ENCODE measurements at places on chromosomes 7 and 10. TPM values are rescaled to one million over a fixed set of nuclear protein-coding genes. Genes with fewer than 3 reads are reported as not detected.

GRCh38 chr10:23046027-23046426, 49.4 kb upstream of the MSRB2 start:
- H3K27ac ChIP-seq: no peak overlapping the region
- no peaks in the 10 kb centered on the region for H3K27me3 ChIP-seq
- no peaks in the 10 kb centered on the region for H3K4me1 ChIP-seq

DNA sequence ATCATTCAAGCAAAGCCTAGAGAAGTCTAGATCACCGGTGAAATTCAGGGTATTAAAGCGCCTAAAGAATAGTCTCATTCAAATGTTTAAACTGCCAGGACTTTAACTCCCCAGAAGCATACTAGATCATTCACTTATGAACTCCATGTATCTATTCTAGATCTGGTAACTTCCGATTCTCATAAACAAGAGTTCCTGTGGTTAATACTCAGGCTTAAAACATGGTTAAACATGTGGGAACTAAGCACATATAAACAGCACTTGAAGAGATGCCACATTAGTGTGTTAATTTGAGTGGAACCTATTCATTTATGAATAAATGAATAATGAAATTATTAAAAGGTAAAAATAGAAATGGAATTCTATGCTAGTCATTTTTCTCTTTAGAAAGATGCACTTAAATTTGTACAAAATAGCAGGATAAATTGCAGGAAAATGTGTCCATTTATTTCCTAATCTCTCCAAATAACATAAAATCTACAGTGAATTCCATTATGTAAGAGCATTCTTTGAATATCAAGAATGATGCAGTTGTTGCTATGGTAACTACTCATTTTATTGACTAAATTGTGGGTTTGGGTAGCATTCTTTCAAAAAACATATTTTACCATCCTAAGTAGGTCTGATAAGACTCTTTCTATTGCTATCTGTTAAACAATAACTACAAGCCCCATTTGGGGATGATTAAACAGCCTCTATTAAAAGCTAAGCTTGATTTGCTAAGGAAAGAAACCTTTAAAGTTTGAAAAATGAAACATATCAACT, 147.6 kb upstream of the TMEM168 start:
- no peak overlapping the region for H3K27ac ChIP-seq
- H3K4me1 ChIP-seq: peaks cover 17% of the 10 kb centered on the region

- H3K27me3 ChIP-seq: no peaks in the 10 kb centered on the region
- H3K36me3 ChIP-seq: no peaks in the 10 kb centered on the region
- peaks cover under 1% of the 10 kb centered on the region for H3K4me1 ChIP-seq
- H3K27ac ChIP-seq: no peak overlapping the region
Measured at GRCh38 chr10:98472196-98472595, 25.5 kb upstream of the HPS1 start.

The ASB15 gene
- total RNA-seq: 12.7 TPM

The SEMA3E gene
- total RNA-seq: 0.41 TPM

GRCh38 chr7:143284591-143285469, at the start of gene TMEM139:
TSS of gene TMEM139 (plus strand) at chr7:143284958. CDS start at chr7:143285958, 1,000 bp downstream.
- H3K4me1 ChIP-seq: peaks cover 11% of the 10 kb centered on the region
- H3K27me3 ChIP-seq: no peaks in the 10 kb centered on the region
- H3K27ac ChIP-seq: no peak within 1 kb of the TSS

GRCh38 chr10:50291261-50291850, 40.0 kb upstream of the ASAH2 start:
- DNase-seq: no peak
- H3K4me1 ChIP-seq: no peaks in the 10 kb centered on the region
- no peaks in the 10 kb centered on the region for H3K27me3 ChIP-seq
- no peak overlapping the region for H3K27ac ChIP-seq
- no peaks in the 10 kb centered on the region for H3K36me3 ChIP-seq

GRCh38 chr7:116265881-116266280, 55.5 kb downstream of the TES start:
- no peak overlapping the region for H3K27ac ChIP-seq
- H3K4me3 ChIP-seq: no peak overlapping the region
- H3K36me3 ChIP-seq: no peaks in the 10 kb centered on the region
- DNase-seq: no peak
- H3K4me1 ChIP-seq: peaks cover 2% of the 10 kb centered on the region
- H3K27me3 ChIP-seq: no peaks in the 10 kb centered on the region

- no peak overlapping the region for H3K4me3 ChIP-seq
- H3K36me3 ChIP-seq: no peaks in the 10 kb centered on the region
- H3K4me1 ChIP-seq: peaks cover 5% of the 10 kb centered on the region
- DNase-seq: no peak
Measured at GRCh38 chr7:80153446-80153845, 18.8 kb downstream of the GNAI1 start.

DNA sequence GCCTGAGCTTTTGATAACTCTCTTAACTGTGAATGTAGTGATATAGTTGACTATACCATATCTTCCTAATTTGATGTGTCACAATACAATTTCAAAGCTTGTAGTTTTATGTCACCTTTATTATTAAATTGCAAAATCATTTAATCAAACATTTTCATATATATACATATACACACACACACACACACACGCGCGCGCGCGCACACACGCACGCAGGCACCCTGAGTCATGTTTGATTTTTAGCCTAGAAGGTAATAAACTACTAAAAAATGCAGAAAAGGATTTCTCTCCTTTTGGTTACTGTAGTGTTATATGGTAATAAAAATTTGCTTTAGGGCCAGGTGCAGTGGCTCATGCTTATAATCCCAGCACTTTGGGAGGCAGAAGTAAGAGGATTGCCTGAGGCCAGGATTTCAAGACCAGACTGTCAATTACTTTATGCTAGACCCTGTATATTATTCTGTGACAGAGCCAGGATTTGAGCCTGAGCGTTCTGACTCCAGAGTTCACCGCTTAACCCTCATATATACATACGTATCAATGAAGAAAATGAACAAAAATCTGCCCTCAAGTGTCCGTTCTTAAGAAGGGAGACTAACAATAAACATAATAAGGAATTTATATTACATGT, 89.6 kb downstream of the PODXL start:
- peaks cover 5% of the 10 kb centered on the region for H3K36me3 ChIP-seq
- no peaks in the 10 kb centered on the region for H3K4me1 ChIP-seq
- no peak overlapping the region for H3K27ac ChIP-seq
- no peaks in the 10 kb centered on the region for H3K27me3 ChIP-seq
- no peak overlapping the region for H3K4me3 ChIP-seq
- DNase-seq: no peak

GRCh38 chr7:128783143-128783861, 7.7 kb upstream of the OPN1SW start:
- no peak overlapping the region for H3K27ac ChIP-seq
- no peaks in the 10 kb centered on the region for H3K4me1 ChIP-seq
- no peaks in the 10 kb centered on the region for H3K27me3 ChIP-seq

DNA sequence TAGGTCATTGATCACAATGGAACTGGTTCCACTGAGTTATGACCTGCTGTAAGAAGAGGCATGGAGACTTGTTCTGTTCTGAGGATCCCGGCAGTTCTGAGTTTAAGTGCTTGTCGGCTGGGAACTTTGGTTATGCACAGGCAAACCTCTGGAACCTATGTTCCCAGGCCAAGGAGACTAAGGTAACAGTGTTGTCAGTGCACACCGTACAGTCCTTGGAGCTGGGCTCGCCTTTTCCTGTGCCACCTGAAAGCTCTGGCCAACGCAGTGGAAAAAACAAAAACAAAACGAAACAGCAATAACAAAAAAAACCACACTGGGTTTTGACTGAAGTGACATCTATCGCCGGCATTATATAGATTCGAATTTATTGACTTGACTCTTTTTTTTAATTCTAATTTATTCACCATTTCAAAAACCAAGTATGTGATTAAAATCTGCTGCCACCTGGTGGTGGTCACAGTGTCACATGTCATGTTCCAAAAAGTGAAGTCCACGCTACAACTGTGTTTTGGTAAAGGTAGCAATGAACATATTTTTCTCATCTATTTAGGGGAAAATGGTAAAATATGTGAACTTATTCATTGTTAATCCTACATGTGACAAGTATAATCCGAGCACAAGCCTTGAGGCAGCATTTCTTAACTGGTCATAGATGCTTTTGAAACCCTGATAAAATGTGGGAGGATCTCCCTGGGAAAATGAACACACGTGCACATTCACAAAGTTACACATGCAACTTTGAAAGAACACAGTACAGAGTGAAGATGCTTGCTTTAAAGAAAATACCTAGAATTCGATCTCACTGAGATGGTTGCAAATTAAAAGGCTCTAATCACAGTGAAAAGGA, 113.8 kb upstream of the PPP2R2D start:
- H3K27ac ChIP-seq: no peak overlapping the region
- H3K4me1 ChIP-seq: no peaks in the 10 kb centered on the region
- no peak for DNase-seq
- no peak overlapping the region for H3K4me3 ChIP-seq

GRCh38 chr10:105751688-105752087, 1110.6 kb downstream of the SORCS3 start:
- no peaks in the 10 kb centered on the region for H3K4me1 ChIP-seq
- H3K27me3 ChIP-seq: no peaks in the 10 kb centered on the region
- H3K36me3 ChIP-seq: no peaks in the 10 kb centered on the region
- H3K4me3 ChIP-seq: no peak overlapping the region

The CDC14C gene
- not detected for total RNA-seq

DNA sequence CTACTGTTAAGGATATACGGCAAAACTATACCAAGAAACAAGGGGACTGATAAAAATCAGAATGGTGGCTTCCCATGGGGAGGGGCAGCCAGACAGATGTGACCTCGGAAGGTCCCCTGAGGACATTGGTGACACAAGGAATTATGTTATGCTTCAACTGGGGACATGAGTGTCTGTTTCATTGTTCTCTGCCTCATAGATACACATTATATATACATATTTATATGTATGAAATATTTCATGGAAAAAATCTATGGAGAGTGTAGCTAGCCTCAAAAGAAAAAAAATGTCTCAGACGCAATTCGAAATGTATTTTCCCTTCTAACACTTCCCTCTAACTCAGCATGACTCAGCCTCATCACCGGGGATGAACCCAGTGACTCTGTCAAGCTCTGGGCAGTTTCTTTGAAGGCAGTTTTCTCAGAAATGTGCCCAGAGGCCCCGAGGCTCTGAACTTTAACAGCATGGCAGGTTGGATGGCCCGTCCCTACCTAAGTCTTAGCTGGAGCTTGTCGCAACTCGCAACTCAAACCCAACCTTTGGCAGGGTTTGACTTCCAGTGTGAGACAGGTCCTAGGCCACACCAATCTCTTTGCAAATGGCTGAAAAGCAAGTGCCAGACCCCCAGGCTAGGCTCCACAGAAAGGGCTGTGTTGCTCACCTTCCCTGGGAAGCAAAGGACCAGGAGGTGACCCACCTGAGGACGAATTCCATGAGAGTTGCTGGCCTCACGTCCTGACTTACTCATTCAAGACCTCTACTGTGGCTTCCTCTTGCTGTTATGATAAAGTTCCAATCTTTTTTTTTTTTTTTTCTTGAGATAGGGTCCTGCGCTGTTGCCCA, 86.9 kb downstream of the CARD11 start:
- H3K4me3 ChIP-seq: no peak overlapping the region
- H3K27ac ChIP-seq: no peak overlapping the region
- no peaks in the 10 kb centered on the region for H3K36me3 ChIP-seq
- no peak for DNase-seq

GRCh38 chr7:117176206-117176605, 146.7 kb downstream of the WNT2 start:
- no peaks in the 10 kb centered on the region for H3K4me1 ChIP-seq
- no peaks in the 10 kb centered on the region for H3K36me3 ChIP-seq
- no peak overlapping the region for H3K27ac ChIP-seq
- H3K27me3 ChIP-seq: no peaks in the 10 kb centered on the region

- H3K27ac ChIP-seq: no peak overlapping the region
- H3K27me3 ChIP-seq: no peaks in the 10 kb centered on the region
- DNase-seq: no peak
- H3K36me3 ChIP-seq: no peaks in the 10 kb centered on the region
Measured at GRCh38 chr7:90944021-90944420, 320.2 kb upstream of the FZD1 start.

The FBXL13 gene
- total RNA-seq: 0.52 TPM

DNA sequence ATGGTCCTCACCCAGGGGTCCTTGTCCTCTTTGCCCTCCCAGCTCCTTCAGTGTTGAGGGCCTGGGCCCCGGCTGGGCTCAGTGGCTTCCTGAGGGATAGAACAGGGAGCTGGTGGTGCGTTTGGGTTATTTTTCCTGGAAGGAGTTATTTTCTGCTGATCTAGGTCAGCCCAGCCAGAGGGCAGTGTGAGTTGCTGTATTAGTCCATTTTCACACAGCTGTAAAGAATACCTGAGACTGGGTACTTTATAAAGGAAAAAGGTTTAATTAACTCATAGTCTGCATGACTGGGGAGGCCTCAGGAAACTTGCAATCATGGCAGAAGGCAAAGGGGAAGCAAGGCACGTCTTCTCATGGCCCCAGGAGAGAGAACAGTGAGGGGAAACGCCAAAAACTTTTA, 122.4 kb upstream of the PCBD1 start:
- H3K4me3 ChIP-seq: no peak overlapping the region
- H3K27ac ChIP-seq: no peak overlapping the region
- H3K36me3 ChIP-seq: no peaks in the 10 kb centered on the region
- peaks cover 3% of the 10 kb centered on the region for H3K27me3 ChIP-seq
- DNase-seq: no peak
- H3K4me1 ChIP-seq: no peaks in the 10 kb centered on the region

- no peaks in the 10 kb centered on the region for H3K36me3 ChIP-seq
- no peak overlapping the region for H3K27ac ChIP-seq
- DNase-seq: no peak
- H3K4me3 ChIP-seq: no peak overlapping the region
Measured at GRCh38 chr10:87685832-87686574, 26.3 kb downstream of the PAPSS2 start.

The GRM3 gene
- total RNA-seq: not detected

DNA sequence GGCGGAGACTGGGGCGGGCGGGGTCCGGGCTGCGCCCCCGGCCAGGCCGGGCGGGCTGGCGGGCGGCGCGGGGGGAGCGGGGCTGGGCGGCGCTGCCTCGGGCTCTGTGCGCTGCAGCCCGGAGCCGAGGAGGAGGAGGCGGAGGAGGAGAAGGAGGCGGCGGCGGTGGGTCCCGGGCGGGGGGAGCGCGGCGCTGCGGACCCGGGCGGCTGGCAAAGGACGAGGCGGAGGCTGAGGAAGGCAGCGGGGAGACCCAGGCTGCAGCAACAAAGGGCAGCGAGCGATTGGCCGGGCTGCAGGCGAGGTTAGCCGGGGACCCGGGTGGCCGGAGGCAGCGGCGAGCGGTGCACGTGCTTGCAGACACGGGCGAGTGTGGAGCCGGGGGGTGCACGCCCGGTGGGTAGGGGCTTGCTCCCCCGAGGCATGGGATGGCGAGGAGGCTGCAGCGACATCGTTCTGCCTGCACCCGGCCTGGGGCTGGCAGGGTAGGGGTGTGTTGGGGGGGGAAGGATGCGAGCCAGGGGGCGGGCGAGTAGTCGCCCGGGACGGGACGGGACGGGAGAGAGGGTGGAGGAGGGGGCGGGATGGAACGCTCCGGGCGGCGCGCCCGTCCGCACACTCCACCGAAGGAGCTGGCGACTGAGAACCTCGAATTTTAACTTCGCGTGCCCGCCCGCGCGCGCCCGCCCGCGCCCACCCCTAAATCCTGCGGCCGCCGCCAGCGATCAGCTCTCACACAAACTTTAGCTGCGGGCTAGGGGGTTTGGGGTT, 844 bp upstream of the KAT6B start:
- DNase-seq: no peak
- H3K27ac ChIP-seq: peak overlapping the region; percentile 88
- H3K27me3 ChIP-seq: no peaks in the 10 kb centered on the region
